Stimulated activated CD4-positive, alpha-beta T cell treated with anti-CD3 and anti-CD28 coated beads, Interleukin-12 subunit alpha, Interleukin-12 subunit beta, amount 100 ng/mL, for 48 hours (primary cell): ENCODE measurements at places on chromosomes 2 and 18.

GRCh38 chr2:119490106-119490505, 34.2 kb downstream of the SCTR start:
- no peak for DNase-seq

DNA sequence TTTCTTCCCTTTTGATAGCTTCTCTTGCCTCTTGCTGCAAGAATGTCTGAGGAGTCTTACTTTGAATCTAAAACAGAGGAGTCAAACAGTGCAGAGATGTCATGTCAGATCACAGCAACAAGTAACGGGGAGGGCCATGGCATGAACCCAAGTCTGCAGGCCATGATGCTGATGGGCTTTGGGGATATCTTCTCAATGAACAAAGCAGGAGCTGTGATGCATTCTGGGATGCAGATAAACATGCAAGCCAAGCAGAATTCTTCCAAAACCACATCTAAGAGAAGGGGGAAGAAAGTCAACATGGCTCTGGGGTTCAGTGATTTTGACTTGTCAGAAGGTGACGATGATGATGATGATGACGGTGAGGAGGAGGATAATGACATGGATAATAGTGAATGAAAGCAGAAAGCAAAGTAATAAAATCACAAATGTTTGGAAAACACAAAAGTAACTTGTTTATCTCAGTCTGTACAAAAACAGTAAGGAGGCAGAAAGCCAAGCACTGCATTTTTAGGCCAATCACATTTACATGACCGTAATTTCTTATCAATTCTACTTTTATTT, 133.5 kb upstream of the CDCA7 start:
- no peak for DNase-seq

- DNase-seq: no peak
Observed at GRCh38 chr18:61833387-61833786, 59.4 kb downstream of the RNF152 start.

DNA sequence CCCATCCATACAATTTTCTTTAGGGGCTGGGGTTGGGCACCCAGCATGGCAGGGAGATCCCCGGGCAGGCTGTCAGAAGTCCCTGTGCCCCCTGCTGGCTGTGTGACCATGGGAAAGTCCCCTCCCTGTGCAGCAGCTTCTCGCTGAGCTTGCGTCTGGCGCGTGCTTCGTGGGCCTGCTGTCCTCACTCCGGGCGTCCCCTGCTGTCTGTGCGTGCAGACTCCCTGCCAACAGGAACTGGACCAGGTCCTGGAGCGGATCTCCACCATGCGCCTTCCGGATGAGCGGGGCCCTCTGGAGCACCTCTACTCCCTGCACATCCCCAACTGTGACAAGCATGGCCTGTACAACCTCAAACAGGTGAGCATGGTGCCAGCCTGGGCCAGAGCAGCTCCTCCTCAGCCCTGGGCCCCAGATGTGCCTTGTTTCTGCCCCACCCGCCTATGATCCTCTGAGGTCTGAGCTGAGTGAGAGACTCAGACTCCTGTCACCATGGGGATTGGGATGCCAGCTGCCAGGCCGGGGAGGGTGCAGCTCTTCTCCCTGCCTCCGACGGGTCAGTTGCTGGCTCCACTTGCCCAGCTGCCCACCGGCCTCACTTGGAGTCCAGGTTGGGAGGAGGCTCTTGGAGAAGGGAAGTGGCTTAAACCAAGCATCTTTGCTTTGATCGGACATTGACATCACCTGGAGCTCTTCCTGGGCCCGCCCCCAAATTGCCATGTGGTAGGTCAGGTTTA, 28.6 kb downstream of the IGFBP2 start:
- no peak for DNase-seq

GRCh38 chr18:50790241-50790640, 29.6 kb downstream of the MRO start:
- no peak for DNase-seq
